ENCODE measurements at places on chromosomes 12 and 14. TPM values are rescaled to one million over a fixed set of nuclear protein-coding genes. Genes with fewer than 3 reads are reported as not detected.

DNA sequence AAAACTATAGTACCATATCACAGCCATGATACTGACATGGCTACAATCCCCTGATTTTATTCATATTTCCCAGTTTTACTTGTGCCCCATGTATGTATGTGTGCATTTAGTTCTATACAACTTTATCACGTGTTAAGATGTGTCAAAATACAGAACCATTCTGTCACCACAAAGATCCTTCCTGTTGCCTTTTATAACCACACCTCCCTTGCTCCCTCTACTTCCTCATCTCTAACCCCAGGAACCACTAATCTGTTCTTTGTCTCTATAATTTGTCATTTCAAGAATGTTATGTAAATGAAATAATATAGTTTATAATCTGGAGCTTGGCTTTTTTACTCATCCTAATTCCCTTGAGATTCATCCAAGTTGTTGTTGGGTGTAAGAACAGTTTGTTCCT is 358.4 kb downstream of the DPF3 start:
- no peak for DNase-seq

GRCh38 chr12:73421832-73422231 is 1115.8 kb upstream of the ATXN7L3B start:
- no peak for DNase-seq

GRCh38 chr14:67571275-67571990 is 28.6 kb downstream of the PIGH start:
- peak; percentile 30 for DNase-seq

GRCh38 chr14:84894254-84894653 is 635.7 kb upstream of the FLRT2 start:
- DNase-seq = no peak

GRCh38 chr14:34796902-34797301 is 78.3 kb downstream of the BAZ1A start:
- no peak for DNase-seq

DNA sequence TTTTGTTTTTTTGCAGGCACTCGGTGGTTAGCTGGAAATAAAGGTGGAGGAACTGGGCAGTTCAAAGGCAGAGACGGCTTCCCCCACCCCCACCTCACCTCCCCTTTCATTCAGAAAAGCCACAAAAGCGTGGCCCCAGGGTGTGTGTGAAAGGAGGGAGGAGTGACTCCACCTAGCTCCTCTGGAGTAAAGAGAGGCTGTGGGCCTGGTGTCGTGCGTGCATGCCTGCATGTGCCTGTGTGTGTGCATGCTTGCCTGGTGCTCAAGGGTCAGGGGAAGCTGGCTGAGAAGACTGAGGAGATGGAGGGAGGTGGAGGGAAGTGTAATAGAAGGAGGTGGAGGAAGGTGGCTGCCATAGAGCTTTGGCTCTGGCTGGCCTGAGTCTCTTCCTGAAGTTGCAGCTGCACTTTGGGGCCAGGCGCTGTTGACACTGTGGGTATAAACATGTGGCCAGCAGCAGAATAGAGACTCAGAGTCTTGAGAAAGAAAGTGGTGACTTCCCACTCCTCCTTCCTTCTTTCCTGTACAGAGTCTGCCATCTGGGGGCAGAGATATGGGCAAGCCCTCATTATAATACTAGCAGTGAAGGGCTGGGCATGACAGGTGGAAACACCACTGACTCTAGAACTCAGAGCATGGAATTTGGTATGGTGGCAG is 36.9 kb upstream of the SINHCAF start:
- no peak for DNase-seq

DNA sequence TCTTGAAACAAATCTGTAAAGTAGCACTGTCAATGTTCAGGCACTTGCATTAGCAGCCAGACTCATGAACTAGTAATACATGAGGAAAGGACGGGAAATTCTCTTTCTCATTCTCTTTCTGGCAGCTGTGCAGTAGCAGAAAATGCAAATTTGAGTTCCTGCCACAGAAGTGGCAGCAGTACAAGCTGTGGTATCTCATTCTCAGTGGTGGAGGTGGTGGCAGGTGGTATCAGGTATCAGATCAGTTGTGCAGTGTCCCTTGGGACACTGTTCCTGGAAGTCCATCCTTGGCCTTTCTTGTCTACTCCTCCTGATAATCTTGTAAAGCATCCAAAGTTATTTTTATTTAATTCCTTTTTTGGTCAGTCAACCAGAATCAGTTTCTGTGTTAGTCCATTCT is 103.0 kb downstream of the C12orf42 start:
- DNase-seq = no peak

- no peak for DNase-seq
These were observed 199.9 kb downstream of the PHETA1 start for GRCh38 chr12:111169032-111169431.

- DNase-seq = no peak
These were observed 3.5 kb upstream of the BCAT1 start for GRCh38 chr12:24952389-24952788.

DNA sequence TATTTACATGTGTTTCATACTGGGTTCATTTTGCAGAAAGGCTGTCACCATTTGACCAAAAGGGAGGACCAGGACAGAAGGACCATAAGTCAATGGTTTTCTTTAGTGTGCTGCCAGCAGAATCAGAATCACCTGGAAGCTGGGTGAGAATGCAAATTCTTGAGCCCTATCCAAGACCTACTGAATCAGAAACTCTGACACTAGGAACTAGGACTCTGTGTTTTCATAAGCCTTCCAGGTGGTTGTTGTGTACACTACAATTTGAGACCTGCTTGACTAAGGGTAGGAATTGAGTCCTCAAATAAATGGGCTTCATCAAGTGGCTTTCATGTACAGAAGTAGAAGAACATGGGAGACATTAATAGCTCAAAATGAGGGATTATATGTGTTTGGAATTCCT is 32.2 kb downstream of the PDE6H start:
- no peak for DNase-seq

GRCh38 chr14:64423987-64424386 is 35.8 kb downstream of the MTHFD1 start:
- peak; percentile 24 for DNase-seq

DNA sequence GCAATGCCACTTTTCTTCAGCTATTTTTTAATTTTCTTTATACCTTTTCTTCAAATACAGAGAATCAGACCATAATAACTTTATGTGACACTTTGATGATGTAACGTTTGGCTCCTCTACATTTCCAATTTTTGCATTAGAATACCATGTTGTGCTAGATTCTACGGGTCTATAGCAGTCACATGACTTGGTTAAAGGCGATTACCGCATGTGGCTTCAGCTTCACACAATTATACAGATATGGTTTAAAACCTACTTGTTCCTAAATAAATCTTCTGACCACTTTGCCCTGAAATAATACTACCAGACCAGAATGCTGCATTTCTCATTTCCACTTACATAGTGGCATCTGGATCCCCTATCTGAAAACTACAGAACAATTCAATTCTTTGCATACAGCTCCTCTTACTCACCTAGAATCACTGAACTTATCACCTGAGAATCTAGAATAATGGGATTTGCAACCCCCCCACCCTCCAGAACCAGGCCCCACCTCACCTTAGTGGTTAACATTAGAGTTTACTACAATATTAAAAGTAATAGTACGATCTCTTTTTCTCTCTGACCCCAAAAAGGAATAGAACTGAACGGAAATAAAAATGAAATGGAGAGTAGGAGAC is 1.3 kb downstream of the MAX start:
- DNase-seq = no peak

- DNase-seq = peak; percentile 47
These were observed 21.5 kb downstream of the ALDH6A1 start for GRCh38 chr14:74062809-74063150.

DNA sequence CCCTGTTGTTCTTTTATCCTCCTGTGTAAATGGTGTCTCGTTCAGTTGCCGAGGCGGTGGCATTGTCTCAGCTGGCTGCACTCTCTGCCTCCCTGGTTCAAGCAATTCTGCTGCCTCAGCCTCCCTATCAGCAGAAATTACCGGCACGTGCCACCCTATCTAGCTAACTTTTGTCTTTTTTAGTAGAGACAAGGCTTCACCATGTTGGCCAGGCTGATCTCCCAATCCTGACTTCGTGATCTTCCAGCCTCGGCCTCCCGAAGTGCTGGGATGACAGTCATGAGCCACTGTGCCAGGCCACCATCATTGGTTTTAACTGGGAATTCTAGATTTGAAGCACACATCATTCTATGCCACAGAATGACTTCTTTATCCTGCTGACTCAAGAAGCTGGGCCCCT is 175.3 kb upstream of the ALG10B start:
- DNase-seq = no peak

- peak; percentile 40 for DNase-seq
These were observed 18.0 kb upstream of the NUDT14 start for GRCh38 chr14:105199093-105199492.

GRCh38 chr12:50224026-50224692 is 57.0 kb upstream of the CERS5 start:
- DNase-seq = peak; percentile 75

DNA sequence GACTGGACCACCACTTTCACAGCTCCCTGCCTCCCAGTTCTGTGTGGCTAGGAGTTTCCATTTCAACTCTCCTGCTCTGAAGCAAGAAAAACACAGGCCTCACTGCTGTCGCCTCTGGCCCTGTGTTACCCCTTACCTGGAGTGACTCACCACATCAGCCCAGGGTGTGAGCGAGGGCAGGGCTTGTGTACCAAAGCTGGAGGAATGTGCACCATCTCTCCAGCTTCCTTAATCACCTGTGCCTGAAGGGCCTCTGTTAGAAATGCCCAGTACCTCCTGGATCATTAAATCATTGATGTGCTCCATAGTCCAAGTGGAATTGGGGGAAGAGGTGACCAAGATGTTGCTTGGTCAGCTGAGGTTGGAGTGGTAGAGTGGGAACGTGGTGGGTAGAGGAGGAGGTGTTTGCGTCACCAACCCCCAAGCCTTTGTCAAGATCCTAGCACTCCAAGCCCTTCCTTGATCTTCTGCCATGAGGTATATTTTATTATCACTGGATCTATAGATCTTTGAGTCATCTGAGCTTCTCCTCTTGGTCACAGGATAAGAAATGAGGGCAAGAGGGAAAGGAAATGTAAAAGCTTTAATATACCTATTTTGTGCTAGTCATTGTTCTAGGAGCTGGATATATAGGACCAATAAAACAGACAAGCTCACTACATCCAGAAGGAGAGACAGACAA is 51.3 kb downstream of the SSPN start:
- no peak for DNase-seq

DNA sequence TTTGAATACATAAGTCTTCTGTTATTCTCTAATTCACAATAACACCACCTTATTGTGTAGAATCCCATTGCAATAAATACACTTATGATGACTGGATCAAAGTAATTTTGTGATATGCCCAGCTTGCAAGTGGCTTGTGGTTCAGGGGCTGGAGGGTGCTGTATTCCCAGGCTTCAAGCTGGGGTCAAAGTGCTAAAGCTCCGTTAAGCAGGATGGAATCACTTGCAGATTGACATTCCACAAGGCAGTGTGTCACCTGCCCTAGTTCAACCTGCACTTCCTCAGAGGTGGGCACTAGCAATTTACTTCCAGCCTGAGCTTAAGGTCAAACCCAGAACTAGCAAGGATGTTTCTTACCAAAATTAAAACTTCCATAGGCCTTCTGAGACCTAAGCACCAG is 166.6 kb downstream of the SSPN start:
- DNase-seq = no peak

DNA sequence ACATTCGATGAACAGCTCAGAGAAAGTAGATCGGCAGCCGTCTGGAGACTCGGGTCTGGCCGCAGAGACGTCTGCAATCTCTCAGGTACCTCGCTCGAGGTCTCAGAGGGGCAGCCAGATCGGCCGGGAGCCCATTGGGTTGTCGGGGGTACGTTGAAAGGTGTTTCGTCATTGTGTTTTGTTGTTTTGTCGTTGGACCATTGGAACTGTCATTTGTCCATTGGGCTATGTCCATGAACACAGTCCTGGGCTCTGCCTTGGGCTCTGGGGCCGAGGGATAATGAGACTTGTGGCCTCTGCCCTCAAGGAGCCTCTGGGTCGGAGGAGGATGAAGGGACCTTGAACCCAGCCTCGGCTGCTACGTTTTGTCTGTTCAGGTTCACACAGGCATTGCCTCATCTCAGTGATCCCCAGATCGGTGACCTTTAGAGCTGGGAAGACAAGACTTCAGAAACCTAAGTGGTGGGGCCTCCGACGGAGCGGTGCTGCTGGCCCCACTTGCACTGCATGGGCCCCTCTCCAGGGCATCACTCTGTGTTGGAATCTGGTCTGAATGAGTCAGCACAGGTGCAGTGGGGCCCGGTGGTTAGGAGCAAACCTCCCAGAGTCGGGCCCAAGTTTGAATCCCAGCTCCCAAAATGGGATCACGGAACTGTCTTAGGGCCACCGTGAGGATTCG is 23.6 kb upstream of the MLXIP start:
- DNase-seq = no peak

- DNase-seq = peak; percentile 28
These were observed 217.8 kb downstream of the TMEM117 start for GRCh38 chr12:44053549-44054127.

GRCh38 chr12:65449400-65449799 is 170.9 kb downstream of the MSRB3 start:
- no peak for DNase-seq

DNA sequence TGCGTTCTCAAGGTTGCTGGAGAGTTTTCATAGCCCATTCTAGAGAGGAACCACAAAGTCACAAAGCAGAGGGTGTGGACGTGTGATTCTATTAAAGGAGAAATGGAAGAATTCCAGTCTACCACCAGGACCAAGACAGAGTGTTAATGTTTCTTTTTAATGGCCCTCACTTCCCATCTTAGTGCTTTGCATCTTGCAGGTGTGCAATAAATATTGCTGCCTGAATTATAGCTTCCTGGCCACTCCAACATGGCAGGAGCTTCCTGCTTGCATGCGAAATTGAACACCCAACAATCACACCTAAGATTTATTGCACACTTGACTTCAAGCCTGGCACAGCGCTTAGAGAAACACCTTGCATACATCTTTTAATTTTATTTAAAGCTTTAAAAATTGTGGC is 22.4 kb upstream of the PPP1CC start:
- no peak for DNase-seq

DNA sequence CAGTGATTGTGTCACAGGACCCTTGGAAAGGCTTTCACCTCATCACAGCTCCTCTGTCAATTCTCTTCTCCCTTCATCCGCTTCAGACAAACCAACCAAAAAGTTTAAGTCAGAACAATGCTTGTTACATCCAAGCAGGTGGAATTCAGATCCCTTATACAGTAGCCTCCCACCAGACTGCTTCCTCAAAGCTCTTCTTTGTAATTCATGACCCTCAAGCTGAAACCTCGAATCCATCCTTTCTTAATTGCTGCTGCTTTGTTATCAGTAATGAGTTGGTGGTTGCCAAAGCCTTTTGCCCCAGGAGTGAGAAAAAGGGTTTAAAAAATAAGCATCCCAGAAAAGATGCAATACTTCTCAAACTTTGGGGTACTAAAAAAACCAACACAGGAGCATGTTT is 9.5 kb downstream of the BEST3 start:
- DNase-seq = no peak

- no peak for DNase-seq
These were observed 306.1 kb upstream of the RGS6 start for GRCh38 chr14:71625891-71626701.

Gene DACT1
- total RNA-seq = 2.6 TPM

Gene COQ10A
- total RNA-seq = 6.9 TPM

Gene CCDC175
- not detected for total RNA-seq

Gene PKP2
- total RNA-seq = 10.6 TPM

Gene ACOT6
- total RNA-seq = not detected

Gene SOX5
- not detected for total RNA-seq

All from MG63 (cell line).